ENCODE measurements at places on chromosomes 3 and 15. TPM values are rescaled to one million over a fixed set of nuclear protein-coding genes. Genes with fewer than 3 reads are reported as not detected.

CLSTN2 gene
- 2.4 TPM for total RNA-seq

IVD gene
- 68.8 TPM for total RNA-seq

CCR4 gene
- 0.28 TPM for total RNA-seq

WDR76 gene
- 3.9 TPM for total RNA-seq

CFAP92 gene
- 2.1 TPM for total RNA-seq

All from left colon (tissue), 2 donors.